ENCODE measurements at places on chromosomes 5 and 9.
A peak's percentile ranks its signal among the peaks of the same experiment; 100 is the strongest.

- no peaks in the 10 kb centered on the region for H3K27me3 ChIP-seq
- H3K36me3 ChIP-seq: peaks cover 3% of the 10 kb centered on the region
- no peak for DNase-seq
- H3K4me1 ChIP-seq: no peaks in the 10 kb centered on the region
- no peak overlapping the region for H3K4me3 ChIP-seq
Measured at GRCh38 chr9:89453452-89453851, 44.5 kb downstream of the SEMA4D start.

DNA sequence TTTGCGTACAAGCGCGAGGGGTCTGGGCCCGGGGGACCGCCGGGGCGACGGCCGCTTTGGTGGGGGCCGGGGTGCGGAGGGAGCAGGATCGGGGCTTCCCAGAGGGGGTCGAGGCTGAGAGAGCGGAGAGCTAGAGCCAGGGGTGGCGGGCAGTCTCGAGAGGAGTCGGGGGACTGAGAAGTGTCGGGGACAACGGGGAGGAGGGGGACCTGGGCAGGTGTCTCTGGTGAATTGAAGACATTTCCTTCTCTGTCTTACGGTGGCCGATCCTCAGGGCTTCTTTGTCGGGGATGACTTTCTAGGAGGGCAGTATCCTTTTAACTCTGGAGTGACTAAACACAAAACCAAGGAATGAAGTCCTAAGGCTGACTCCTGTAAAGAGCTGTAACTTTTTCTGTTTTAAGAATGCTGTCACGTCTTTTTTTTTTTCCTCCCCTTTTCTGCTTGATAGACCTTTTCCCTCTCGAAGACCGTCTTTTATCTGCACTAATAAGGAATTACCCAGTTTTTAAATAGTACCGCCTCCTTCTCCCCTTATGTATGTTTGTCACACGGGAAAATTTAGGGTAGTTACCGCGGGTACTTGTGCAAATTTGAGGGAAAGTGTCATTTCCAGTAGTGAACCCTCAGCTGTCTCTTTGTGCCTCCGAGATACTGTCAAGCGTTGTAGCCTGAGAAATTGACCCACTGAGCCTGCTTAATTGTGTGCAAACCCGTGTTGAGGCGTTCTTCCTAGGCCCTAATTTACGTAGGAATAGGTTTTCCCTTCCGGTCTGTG is 822 bp downstream of the DENND4C start:
- no peak for DNase-seq
- H3K27ac ChIP-seq: peak overlapping the region; percentile 98
- H3K4me1 ChIP-seq: no peaks in the 10 kb centered on the region
- peaks cover 11% of the 10 kb centered on the region for H3K36me3 ChIP-seq
- no peaks in the 10 kb centered on the region for H3K27me3 ChIP-seq
- peak overlapping the region; percentile 96 for H3K4me3 ChIP-seq

DNA sequence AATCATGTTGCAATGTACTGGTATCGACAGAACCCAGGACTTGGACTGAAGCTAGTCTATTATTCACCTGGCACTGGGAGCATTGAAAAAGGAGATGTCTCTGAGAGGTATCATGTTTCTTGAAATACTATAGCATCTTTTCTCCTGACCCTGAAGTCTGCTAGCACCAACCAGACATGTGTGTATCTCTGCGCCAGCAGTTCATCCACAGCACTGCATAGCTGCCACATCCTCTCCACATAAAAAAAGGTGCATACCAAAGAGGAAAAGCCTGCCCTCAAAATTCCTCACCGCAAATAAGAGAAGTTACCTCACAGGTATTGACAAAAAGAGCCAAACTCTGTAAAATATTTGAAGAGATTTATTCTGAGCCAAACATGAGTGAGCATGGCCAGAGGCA is 99.5 kb upstream of the PRSS3 start:
- no peaks in the 10 kb centered on the region for H3K4me1 ChIP-seq
- no peak for DNase-seq
- no peak overlapping the region for H3K27ac ChIP-seq

- no peak overlapping the region for H3K4me3 ChIP-seq
- H3K27me3 ChIP-seq: peaks cover 15% of the 10 kb centered on the region
- no peaks in the 10 kb centered on the region for H3K36me3 ChIP-seq
- no peaks in the 10 kb centered on the region for H3K4me1 ChIP-seq
- H3K27ac ChIP-seq: no peak overlapping the region
Measured at GRCh38 chr5:1867114-1867814, 15.5 kb downstream of the IRX4 start.

- no peak for DNase-seq
- H3K4me3 ChIP-seq: no peak overlapping the region
- H3K27me3 ChIP-seq: no peaks in the 10 kb centered on the region
- H3K36me3 ChIP-seq: no peaks in the 10 kb centered on the region
- H3K27ac ChIP-seq: no peak overlapping the region
Measured at GRCh38 chr5:175842951-175843793, 28.2 kb upstream of the CPLX2 start.
